ENCODE measurements at places on chromosomes 7 and 10.

DNA sequence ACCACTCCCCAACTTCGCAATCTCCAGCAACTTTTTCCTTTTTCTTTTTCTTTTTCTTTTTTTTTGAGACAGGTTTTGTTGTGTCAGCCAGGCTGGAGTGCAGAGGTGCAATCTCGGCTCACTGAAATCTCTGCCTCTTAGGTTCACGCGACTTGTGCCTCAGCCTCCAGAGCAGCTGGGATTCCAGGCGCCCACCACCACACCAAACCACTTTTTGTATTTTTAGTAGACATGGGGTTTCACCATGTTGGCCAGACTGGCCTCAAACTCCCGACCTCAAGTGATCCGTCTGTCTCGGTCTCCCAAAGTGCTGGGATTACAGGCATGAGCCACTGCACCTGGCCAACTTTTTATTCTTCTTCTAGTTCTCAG is 55.0 kb downstream of the KIAA1549 start:
- no peak for DNase-seq

- no peak for DNase-seq
Observed at GRCh38 chr10:60140651-60141632, 234.6 kb upstream of the CCDC6 start.

- DNase-seq, result no peak
Observed at GRCh38 chr7:35988818-35989217, 164.2 kb upstream of the EEPD1 start.

DNA sequence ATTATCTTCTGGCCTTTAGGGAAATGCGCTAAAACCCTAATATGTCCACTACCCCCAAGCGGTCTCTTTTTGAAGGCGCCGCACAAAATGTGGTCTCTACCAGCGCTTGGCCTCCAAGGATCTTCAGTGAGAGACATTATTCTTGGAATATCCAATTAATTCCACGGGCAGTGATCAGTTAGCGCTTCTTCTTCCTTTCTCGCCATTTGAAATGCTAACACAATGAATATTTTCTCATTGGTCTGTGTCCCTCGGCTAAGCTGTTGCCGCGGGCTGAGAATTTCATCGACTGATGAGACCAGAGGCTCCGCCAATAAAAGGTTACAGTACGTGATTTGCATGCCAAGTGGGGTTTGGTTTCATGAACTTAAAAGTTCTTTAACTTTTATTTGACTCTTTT is 169.8 kb downstream of the TCF7L2 start:
- no peak for DNase-seq

DNA sequence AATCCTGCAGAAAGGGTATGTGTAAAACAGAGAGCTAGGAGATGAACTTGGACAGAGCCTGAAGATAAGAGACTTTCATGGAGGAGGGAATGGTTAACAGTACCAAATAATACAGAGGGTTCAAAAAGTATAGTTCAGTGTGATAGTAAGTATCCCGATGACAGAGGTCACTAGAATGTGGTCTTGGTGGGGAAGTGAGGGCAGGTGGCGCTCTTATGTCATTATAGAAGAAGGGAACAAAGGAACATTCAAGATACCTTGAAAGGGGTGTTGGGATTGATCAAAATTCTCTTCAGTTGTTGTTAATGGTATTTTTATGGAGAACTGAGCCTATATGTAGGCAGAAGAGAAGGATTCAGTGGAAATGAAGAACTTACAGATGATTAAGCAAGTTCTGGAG is 312.5 kb downstream of the SUGCT start:
- DNase-seq, result peak; percentile 16

DNA sequence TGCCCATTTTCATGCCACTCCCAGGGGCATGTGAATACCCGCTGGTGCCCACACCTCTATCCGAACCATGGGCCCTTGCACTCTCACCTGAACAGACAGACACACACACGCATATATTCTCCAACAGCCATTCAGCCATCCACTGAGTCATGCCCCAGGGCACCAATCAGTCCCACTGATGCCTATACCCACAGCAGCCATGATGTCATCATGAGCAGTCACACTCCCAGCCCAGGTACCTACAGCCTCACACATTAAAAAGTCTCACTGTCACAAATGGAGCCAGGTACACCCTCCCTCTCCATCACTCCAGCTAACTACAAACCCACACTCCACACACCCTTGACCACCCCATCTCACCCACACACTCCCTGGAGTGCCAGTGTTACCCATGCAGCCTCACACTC is 12.2 kb downstream of the VSIR start:
- no peak for DNase-seq

GRCh38 chr10:73998929-73999691 is 1.2 kb downstream of the VCL start:
- peak; percentile 75 for DNase-seq

GRCh38 chr10:52031771-52032170 is 282.3 kb upstream of the DKK1 start:
- DNase-seq, result no peak

DNA sequence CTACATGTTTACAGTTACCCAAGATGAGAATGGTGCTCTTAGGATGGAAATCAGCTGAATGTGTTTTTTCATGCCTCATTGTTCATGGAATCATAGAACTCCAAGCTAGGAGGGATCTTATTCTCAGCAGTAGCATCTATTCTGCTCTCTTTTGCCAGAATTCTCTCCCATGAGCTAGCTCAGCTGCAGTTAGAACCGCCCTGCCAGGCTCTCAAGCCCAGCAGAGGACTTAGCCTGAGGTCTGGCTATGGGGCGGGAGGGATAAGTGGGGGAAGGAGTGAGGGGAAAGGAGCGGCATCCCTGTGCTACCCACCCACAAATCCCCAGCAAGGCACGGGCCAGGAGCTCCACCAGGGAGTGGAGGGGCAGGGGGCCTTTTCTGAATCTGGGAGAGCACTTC is 120.7 kb upstream of the PLXNA4 start:
- DNase-seq, result no peak

DNA sequence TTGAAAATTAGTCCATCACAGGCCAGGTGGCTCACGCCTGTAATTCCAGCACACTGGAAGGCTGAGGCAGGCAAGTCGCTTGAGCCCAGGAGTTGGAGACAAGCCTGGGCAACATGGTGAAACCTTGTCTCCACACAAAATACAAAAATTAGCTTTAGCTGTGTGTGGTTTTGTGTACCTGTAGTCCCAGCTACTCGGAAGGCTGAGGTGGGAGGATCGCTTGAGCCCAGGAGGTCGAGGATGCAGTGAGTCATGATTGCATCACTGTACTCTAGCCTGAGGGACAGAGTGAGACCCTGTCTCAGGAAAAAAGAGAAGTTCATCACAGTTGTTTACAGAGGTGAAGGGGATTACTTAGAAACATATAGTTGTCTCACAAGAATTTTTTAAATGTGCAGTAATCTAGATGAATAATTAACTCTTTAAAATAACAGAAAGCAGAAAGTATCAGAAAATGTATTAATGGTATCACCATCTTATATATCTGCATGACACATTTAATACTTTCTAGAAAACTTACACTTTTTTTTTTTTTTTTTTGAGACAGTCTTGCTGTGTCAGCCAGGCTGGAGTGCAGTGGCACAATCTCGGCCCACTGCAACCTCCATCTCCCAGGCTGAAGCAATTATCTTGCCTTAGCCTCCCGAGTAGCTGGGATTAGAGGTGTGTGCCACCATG is 8.9 kb downstream of the LCOR start:
- no peak for DNase-seq

DNA sequence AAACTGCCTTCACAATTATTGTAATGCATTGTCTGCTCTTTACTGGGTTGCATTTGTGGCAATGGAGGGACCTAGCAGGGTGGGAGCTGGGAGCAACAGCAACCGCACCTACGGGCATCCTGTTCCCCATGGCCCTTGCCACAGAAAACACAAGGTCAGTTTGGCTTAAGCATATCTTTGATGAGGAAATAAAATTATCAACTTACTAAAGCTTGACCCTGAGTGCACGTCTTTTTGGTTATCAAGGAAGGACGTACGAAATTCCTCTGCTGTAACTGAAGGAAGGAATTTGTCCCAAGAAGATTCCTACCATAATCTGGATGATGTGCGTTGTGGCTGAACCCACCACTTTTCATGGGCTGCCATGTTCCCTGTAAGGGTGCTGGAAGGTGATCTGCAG is 19.9 kb upstream of the PTPRN2 start:
- no peak for DNase-seq

GRCh38 chr7:111560773-111561653 is 1.3 kb downstream of the IMMP2L start:
- no peak for DNase-seq

GRCh38 chr7:66500087-66500486 is 128.6 kb upstream of the KCTD7 start:
- DNase-seq, result peak; percentile 25
